ENCODE measurements at places on chromosomes 6 and 20. TPM values are rescaled to one million over a fixed set of nuclear protein-coding genes. Genes with fewer than 3 reads are reported as not detected.

DNA sequence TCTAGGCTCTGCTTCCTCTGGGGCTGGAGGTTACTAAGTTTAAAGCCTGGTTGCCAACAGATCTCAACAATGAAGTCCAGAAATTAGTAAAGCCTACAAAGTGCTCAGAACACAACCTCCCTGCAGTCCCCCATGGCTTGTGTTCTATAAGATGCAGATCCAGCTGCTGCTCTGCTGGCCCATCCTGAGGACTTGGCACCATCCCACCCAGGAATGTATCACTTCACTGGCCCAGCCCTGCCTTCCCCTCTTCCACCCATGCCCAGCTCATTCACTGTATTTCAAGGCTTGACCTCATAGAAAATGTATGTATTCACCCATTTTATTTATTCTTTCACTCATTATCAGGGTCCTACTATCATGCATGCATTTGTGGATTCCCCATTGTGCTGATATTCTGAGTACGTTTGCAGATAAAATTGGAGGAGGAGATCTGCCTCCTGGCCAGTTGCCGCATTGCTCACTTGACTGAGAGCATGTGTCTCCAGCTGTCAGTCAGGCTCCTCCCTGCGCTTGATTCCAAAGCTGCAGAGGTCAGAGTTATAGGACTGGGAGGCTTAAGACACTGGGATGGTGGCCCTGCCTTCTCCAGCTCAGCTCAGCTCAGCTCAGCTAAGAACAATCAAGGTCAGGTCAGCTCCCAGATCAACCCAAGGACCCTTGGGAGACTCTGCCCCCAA, 104.8 kb downstream of the MAFB start:
- no peak for DNase-seq

The EXOC2 gene
- total RNA-seq: 47.9 TPM

GRCh38 chr6:139659196-139659595, 284.7 kb upstream of the CITED2 start:
- DNase-seq: no peak

The PI16 gene
- total RNA-seq: 16.1 TPM

GRCh38 chr6:38322138-38322537, 317.6 kb downstream of the BTBD9 start:
- peak; percentile 35 for DNase-seq

The DEFB124 gene
- not detected for total RNA-seq

DNA sequence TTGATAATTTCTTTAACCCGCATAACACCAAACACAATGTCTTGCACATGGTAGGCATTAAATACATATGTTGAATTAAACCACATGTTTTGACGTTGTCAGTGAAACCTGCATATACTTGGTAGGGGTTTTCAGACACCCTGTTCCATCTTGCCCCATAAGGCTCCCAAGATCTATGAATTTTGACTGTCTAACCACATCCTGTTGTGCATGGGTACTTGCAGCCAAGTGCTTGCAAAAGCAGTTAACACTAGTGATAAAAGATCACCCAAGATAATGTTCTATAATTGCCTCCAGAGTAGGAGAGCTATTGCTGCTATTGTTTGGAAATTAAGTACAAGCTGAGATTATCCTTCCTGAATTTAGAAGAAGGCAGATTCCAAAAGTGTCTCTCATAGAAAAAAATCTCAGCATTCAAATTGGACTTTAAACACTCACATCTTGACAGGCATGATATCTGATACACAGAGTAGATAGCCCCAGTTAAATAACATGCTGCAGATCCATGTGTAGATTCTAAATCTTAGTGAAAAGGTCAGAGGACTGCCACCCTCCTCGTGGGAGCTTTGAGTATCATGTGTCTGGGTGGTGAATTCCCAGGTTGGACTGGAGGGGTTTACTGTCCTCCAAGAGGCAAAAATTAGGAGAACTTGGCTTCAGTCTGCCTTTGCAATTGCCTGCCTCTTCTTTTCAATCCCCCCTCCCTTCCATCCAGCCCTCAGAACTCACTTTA, 25.8 kb upstream of the CCN6 start:
- DNase-seq: no peak

The HDAC2 gene
- 41.2 TPM for total RNA-seq

DNA sequence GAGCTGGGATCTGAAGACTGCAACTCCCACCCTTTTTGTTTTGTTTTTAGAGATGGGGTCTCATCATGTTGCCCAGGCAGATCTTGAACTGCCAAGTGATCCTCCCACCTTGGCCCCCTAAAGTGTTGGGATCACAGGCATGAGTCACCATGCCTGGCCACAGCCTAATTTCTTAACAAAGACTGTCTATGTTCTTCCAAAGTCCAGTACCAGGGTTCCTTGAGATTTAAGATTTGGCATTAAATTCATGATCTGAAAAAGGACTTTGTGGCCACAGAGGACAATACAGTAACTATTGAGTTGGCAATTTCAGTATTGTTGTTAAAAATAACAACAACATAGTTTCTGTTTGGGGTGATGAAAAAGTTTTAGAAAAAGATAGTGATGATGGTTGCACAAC, 28.7 kb upstream of the BEND3 start:
- DNase-seq: no peak

- no peak for DNase-seq
These were observed 1.3 kb downstream of the PLCG1 start for GRCh38 chr20:41138475-41139226.

All from umbilical cord (tissue), 2 donors.